ENCODE measurements at places on chromosomes 1 and 21.

- DNase-seq, result no peak
Observed at GRCh38 chr1:183282101-183282855, 96.2 kb downstream of the LAMC2 start.

DNA sequence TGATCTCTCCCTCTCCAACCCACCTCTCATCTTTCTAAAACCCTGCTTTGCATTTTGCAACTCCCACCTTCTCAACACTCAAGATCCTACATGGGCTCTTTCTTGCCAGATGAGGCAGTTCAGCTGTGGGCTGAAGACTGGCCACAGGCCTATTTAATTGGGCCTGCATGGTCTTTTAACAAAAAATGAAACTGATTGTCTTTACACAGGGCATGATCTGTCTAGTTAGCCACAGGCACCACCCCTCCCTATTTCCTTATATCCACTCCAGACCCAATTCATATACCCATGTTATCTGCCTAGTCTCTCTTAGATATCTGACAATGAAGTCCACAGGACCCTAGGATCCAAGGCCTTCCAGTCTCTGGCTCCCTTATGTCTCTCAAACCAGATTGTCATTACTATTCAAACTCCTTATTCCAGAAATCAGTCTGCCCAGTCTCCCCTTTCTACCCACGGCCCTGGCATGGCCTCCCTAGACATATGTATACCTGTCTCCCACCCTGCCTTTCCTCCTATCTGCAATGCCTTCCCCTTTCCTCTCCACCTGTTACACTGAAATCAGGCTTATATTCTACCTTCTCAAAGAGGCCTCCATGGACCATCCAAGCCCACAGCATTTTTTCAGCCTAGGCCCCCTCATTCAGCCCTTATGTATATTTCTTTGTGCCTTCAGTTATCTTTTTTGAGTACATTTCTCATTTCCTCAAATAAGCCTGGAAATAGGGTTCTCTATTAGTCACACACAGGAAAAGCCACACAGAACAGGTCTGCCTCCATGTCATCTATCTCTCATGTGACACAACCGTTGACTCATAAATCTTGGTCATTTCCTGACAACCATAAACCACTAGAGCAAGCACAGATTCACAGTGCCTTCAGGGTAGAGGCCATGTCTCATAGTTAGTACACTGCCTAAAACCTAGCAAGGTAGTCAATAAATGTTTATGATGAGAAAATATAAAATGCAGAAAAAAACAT is 39.0 kb downstream of the LPAR3 start:
- peak; percentile 20 for DNase-seq

DNA sequence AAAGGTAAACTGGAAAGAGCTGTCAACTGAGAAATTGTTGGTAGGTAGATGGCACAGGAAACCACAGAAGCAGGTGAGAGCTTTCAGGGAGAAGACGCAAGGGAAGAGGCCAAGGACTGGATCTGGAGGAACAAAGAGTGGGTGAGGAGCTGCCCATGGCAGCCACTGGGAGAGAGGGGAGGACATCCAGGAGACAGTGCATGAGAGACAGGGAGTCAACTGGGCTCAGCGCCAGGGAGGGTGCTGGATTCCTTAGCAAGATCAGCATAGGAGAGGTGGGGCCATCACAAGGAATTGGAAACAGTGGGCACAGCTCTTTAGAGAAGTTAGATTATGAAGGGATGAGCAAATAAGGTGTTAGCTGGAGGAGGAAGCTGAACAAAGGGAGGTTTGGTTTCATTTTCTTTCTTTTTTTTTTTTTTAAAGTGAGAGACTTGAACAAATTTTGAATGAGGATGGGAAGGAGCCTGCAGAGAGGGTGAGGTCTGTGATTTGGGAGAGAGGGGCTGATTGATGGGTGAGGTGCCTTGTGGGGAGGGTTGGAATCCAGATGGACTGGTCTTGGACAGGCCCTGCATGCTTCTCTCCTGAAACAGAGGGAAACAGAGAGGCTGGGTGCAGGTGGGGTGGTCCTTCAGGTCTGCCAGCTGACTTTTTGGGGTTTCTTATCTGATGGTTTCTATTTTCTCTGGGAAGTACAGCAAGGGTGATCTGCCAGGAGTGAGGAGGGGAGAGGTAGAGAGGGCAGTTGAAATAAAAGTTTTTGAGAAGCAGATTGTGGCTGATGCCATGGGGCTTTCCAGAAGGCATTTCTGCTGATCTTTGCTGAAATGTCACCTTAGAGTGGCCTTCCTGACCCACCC is 5.4 kb downstream of the CYP4B1 start:
- no peak for DNase-seq

DNA sequence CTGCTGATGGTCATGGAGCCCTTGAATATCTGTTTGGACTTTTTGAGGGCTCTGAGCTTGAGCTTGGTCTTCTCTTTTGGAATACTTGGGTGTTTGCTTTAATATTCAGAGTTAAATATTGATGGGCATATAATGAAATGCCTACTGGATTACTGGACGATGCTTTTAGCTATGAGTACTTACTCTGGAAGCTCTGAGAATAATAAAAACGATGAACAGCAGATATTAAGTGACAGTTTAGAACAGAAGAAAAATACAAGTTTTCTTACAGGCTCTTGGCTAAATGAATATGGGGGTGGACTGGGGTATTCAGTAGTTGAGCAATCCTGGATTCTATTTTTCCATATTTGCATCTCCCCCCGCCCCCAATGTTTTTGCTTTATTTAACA is 20.7 kb downstream of the GALNT2 start:
- DNase-seq, result no peak

DNA sequence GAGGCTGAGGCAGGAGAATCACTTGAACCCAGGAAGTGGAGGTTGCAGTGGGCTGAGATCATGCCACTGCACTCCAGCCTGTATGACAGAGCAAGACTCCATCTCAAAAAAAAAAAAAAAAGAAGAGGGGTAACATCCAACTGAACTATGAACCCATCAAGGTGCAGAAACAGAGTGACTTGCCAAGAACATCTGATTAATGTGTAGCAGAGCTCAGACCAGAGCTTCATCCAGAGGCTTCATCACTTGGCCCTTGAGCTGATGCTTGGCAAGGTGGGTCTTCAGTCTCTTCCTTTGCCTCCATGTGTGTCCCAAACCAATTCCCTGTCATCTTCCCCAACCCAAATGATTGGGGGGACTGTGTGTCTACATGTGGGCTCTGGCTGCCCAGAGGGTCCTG is 32.6 kb downstream of the HSD3B1 start:
- no peak for DNase-seq

DNA sequence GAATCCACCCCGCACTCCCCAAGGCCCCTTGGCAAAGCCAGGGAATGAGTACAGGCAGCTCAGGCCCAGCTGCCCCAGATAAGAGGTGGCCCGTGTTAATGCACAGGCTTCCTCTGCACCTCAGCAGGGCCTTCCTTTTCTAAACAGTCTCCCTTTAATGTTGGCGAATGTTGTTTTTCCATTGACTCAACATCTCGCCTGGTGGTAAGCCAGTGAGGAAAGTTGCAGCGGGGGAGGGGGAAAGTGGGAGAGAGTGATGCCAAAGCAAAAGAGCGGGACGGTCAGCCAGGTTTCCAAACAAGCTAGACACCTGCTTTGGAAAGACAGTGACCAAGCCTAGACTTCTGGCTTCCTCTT is 10.3 kb upstream of the PROX1 start:
- no peak for DNase-seq

- no peak for DNase-seq
Observed at GRCh38 chr1:111227851-111228747, 586 bp downstream of the CHI3L2 start.
